ENCODE measurements at places on chromosomes 1 and 21.

DNA sequence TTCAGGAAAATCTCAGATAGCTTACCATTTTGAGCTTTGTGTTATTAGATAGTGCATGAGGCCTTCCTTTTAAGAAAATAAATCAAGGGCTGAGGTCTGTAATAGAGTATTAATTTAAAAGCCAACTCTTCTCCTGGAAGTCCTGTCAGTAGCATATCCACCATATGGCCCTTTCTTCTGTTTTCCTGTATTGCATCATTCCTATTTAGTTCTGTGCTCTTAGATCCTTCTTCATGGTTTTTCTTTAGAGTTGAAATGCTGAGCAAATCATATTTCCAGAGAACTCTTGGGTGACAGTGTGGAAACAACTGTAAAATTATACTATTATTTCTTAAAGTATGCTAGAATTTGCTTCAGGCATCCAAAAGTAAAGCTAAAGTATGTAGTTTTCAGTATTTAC is 91.7 kb downstream of the TTC3 start:
- no peak for DNase-seq

DNA sequence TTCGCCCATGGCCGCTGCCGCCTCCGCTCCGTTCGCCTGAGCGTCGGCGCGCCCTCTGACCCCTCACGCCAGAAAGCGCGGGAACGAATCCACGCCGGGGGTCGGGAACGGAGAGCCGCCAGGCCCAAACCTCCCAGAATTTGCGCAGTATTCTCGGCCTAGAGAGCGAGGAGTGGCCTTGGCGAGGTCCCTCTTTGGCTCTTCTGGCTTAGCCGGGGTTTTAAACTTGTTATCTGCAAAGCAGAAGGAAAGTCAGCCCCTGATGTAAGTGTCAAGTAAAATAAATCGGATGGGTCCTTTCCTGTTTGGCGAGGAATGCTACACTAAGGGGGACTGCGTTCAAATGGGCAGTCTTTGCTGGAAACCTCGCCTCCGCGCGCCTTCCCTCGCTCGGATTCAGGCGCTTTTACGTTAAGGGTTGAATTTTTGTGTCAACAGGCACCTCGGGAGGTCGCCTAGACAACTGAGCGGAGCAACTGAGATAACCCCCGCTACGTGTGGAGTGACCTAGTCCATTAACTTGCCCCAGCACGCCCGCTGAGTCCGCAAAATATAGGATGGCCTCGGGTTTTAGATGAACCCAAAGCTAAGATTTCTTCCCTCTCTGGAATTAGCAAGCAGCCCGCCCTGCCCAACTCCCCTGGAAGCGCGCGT is 1.1 kb downstream of the HSF2BP start:
- DNase-seq, result no peak

- DNase-seq, result no peak
Observed at GRCh38 chr1:210332233-210332632, 3.5 kb downstream of the HHAT start.

DNA sequence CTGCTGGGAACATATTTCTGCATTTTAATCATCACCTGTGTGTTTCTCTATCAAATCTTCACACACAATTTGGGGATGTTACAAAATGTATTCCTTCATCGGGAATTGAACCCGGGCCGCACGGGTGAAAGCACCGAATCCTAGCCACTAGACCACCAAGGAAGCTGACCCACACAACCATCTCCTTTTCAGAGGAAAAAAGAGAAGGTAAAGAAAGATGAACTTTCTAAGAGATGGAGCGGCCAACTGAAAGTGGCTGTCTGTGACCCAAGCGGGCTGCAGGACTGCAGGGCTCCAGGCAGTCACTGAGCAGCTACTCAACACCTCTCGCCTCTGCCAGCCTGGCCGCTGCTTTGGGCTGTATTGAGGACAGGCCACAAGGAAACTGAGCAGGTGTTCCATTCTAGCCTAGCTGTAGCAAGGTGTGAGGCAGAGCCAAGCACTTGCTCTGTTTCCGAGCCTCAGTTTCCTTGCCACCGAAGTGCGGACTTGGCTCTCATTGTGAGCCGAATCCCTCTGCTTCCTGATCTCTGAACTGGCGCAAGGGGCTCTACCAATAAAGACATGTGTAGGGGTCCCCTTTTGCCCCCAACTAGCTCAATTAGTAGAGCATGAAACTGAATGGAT is 156.9 kb upstream of the NBPF11 start:
- no peak for DNase-seq

DNA sequence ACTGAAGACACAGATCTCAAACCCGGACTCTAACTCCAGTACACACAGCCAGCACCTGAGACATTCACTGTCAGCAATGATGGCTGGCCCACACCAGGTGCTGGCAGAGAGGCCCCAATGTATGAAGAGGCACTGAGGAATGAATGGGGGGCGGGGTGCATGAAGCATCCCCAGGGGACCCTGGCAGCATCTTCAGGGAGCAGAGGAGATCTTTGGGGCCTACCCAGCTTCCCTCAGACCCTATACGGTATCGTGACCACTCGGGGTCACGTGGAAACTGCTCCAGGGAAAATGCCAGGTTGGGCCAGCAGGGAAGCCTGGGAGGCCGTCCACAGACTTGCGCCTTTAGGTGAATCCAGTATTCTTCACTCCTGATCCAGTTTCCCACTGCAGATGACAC is 84.3 kb downstream of the NPHP4 start:
- no peak for DNase-seq

- DNase-seq, result no peak
Observed at GRCh38 chr1:189834813-189835212, 642.9 kb downstream of the BRINP3 start.
